ENCODE measurements at places on chromosomes 2 and 18. TPM values are rescaled to one million over a fixed set of nuclear protein-coding genes. Genes with fewer than 3 reads are reported as not detected.

DNA sequence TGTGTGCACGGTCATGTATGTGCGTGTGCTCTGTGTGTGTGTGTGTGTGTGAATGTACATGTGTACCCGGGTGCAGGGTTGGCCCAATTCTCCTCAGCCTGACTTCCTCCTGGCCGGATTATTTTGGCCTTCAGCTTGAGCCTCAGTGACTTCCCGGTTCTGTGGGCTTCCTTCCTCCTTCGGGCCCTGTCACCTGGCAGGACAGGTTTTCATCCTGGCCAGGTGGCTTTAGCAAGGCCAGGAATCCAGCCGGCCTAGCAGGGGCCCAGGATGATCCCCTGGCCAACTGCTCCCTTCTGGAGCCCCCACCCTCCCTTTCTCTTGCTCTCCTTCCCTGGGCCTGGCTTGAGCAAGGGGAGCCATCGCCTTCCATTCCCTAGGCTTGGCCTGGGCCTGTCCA, 140.5 kb downstream of the INHBB start:
- H3K36me3 ChIP-seq = no peaks in the 10 kb centered on the region
- no peak overlapping the region for H3K27ac ChIP-seq
- H3K27me3 ChIP-seq = no peaks in the 10 kb centered on the region

DNA sequence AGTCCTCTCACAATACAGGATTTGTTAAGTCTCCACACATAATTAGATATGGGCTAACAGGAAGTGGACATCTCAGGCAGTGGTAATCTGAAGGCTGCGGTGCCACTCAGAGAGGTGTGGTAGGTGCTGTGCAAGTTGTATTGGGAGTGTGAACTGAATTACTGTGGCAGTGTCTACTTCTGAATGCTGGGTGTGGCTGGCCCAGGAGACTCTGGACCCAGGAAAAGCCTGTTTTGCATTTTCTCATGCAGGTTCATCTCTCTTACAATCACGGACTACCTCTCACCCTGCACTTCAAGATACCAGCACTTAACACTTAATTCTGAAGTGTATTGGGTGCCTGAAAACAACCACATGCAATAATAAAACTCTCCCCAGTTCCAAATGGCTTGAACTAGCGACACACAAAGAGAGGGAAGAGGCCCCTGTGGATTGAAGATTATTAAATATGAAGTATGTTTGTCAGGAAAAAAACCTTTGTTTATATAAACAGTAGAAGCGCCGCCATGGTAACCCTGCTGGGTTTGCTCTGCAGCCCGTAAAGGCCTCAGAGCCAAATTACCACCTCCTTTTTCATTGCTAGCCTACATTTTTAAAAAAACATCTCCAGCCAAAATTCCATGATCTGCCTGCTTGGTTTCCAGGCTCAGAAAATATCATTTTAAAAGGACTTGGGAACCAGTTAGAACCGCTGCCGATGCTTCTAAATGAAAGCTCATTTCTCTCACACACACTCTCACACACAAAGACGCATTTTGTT, 77.5 kb downstream of the GFPT1 start:
- H3K27me3 ChIP-seq = no peaks in the 10 kb centered on the region
- H3K4me3 ChIP-seq = no peak overlapping the region

GRCh38 chr18:73835656-73836364, 311.8 kb downstream of the FBXO15 start:
- no peak overlapping the region for H3K4me3 ChIP-seq
- no peaks in the 10 kb centered on the region for H3K27me3 ChIP-seq
- H3K27ac ChIP-seq = no peak overlapping the region

DNA sequence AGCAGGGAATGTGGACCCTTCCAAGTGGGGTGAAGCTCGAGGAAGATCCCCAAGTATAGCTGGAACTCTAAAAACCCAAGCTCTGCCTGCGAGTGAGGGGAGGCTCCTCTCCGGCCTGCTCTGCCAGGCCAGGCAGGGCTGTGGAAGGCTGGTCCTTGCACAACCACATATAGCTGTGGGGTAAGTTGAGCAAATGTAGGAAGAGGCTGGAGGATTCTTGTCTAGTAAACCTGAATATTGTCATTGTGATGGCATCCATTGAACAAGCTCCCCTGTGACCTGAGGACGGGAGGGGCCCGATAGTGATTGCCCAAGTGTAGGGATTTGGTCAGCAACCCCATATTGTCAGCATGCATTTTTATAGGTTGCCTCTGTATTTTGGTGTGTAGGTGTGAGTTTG, 103.0 kb downstream of the ACKR3 start:
- H3K4me1 ChIP-seq = peaks cover 23% of the 10 kb centered on the region
- no peaks in the 10 kb centered on the region for H3K36me3 ChIP-seq
- no peak overlapping the region for H3K4me3 ChIP-seq
- no peak overlapping the region for H3K27ac ChIP-seq
- no peaks in the 10 kb centered on the region for H3K27me3 ChIP-seq
- DNase-seq = peak; percentile 40

DNA sequence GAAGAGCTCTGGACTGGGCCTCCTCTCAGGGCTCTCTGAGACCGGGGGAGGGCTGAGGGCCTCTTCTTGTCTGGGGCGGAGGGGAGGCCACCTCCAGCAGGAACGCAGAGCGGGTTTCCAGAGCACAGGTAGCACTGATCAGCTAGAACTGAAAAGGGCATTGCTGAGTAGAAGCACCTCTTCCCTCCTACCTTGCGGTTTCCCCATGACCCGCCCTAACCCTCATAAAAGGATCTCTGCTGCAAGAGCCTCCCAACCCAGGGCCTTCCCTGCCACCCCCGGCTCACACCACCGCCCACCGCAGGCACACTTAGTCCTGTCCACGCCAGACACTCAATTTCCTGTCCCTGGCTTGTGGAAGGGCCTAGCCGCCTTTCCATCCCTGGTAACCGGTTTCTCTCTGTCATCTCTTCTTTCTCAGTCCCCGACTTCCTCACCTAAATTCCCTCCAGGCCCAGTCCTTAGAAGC, 966 bp downstream of the ADCY3 start:
- no peaks in the 10 kb centered on the region for H3K4me1 ChIP-seq
- no peaks in the 10 kb centered on the region for H3K27me3 ChIP-seq
- peak overlapping the region; percentile 93 for H3K4me3 ChIP-seq
- peak overlapping the region; percentile 60 for H3K27ac ChIP-seq
- no peak for DNase-seq
- H3K36me3 ChIP-seq = no peaks in the 10 kb centered on the region

GRCh38 chr2:190794790-190795189, 85.8 kb upstream of the GLS start:
- H3K4me1 ChIP-seq = peaks cover 3% of the 10 kb centered on the region
- no peaks in the 10 kb centered on the region for H3K27me3 ChIP-seq
- H3K36me3 ChIP-seq = no peaks in the 10 kb centered on the region
- H3K27ac ChIP-seq = no peak overlapping the region
- H3K4me3 ChIP-seq = no peak overlapping the region
- DNase-seq = no peak

CD8A gene
- total RNA-seq = 17.7 TPM

DNA sequence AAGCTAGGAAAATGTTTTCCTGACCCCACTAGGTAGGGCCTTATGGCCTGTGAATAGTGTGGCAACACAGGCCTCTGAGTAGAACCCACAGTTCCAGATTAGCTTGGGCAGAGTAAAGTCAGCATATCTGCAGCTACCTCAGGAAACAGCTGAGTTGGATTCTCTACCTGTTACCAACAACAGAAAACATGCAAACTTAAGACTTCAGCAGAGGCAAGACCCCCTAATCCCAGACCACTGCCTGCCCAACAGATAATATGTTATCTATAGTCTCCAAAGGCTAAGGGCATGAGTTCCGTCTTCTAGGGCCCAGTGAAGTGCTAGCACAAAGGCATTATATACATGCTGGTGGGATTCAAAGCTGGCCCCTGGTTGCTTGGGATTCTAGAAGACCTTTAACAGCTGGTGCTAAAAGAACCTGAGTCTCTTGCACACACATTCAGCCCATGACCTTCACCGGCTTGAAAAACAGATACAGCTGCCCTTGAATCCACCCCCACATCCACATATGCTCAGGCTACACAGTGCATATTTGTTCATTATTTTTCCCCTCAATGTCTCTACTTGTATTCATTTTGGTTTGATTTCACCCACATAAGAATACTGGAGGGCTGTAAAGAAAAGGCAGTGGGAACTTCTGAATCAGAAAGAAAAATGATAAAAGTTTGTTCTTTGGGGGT, 13.5 kb upstream of the UBXN4 start:
- H3K4me1 ChIP-seq = no peaks in the 10 kb centered on the region
- H3K27ac ChIP-seq = no peak overlapping the region
- no peak for DNase-seq
- H3K4me3 ChIP-seq = no peak overlapping the region

DNA sequence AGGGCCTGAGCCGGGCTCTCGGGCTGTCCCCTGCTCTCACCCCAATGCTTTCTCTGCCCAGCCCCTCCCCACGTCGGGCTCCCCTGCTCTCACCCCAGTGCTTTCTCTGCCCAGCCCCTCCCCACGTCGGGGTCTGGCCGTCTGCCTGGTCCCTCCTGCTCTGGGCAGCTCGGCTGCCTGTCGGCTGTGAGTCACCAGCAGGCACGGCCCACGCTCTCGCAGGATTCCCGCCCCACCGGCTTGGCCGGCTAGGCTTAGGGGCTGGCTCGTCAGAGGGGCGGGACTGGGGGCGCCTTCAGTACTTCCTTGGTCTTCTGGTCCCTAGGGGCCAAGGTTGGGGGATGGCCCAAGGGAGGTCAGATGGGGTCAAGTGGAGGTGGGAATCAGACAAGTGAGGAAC, 3.3 kb downstream of the BOK start:
- H3K4me1 ChIP-seq = peaks cover 8% of the 10 kb centered on the region
- H3K27me3 ChIP-seq = no peaks in the 10 kb centered on the region
- H3K4me3 ChIP-seq = no peak overlapping the region
- peaks cover 4% of the 10 kb centered on the region for H3K36me3 ChIP-seq

SNORC gene
- total RNA-seq = not detected

ACMSD gene
- not detected for total RNA-seq

DNA sequence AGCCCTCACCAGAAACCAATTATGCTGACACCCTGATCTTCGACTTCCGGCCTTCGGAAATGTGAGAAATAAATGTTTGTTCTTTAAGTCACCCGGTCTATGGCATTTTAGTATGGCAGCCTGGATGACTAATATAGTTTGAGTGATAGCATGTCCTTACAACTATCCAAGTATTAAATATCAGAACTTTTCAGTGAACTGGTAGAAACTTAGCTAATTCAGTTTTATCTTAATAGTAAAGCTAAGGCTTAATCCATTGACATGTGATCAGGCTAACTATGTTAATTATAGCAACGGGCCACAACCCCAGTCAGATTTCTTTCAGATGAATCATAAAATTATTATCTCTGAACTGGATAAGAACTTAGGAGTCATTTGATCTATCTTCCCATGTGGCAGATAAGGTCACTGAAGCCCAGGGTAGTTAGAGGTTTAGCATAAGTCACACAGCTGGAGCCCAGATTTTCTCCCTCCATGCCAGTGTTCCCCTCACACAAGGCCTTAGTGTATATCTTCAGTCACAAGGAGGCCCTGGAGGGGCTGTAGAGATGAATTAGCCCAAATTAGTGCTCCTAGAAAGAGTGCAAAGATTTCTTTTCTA, 40.7 kb upstream of the UPP2 start:
- H3K36me3 ChIP-seq = no peaks in the 10 kb centered on the region
- no peaks in the 10 kb centered on the region for H3K4me1 ChIP-seq
- H3K4me3 ChIP-seq = no peak overlapping the region
- no peaks in the 10 kb centered on the region for H3K27me3 ChIP-seq
- no peak overlapping the region for H3K27ac ChIP-seq

GRCh38 chr2:192570788-192571187, 376.1 kb upstream of the TMEFF2 start:
- no peak overlapping the region for H3K4me3 ChIP-seq
- H3K27ac ChIP-seq = no peak overlapping the region
- no peaks in the 10 kb centered on the region for H3K4me1 ChIP-seq
- H3K27me3 ChIP-seq = no peaks in the 10 kb centered on the region
- no peak for DNase-seq

GRCh38 chr18:44245019-44245418, 435.7 kb upstream of the SETBP1 start:
- no peak overlapping the region for H3K4me3 ChIP-seq
- no peaks in the 10 kb centered on the region for H3K36me3 ChIP-seq
- no peak overlapping the region for H3K27ac ChIP-seq
- no peak for DNase-seq
